ENCODE measurements at places on chromosomes 2 and 18. TPM values are rescaled to one million over a fixed set of nuclear protein-coding genes. Genes with fewer than 3 reads are reported as not detected.

Gene ZSWIM2
- total RNA-seq, result not detected

Gene PTRHD1
- 38.7 TPM for total RNA-seq

Gene PREB
- total RNA-seq, result 44.5 TPM

Gene DHRS9
- total RNA-seq, result 4.0 TPM

Gene NOSTRIN
- under 0.01 TPM for total RNA-seq

Gene ARPC2
- 454 TPM for total RNA-seq

Gene SKOR2
- total RNA-seq, result not detected

Gene CRYBA2
- total RNA-seq, result not detected

Gene PREPL
- 31.9 TPM for total RNA-seq

Gene CNDP1
- total RNA-seq, result not detected

Gene TSN
- 61.1 TPM for total RNA-seq

Gene PCARE
- not detected for total RNA-seq

Gene C1QL2
- 0.15 TPM for total RNA-seq

Gene CDH19
- total RNA-seq, result not detected
